Activated CD8-positive, alpha-beta memory T cell treated with anti-CD3 and anti-CD28 coated beads, Interleukin-2, amount 50 U/mL, for 4 hours (primary cell): ENCODE measurements at places on chromosomes 12 and 14.

DNA sequence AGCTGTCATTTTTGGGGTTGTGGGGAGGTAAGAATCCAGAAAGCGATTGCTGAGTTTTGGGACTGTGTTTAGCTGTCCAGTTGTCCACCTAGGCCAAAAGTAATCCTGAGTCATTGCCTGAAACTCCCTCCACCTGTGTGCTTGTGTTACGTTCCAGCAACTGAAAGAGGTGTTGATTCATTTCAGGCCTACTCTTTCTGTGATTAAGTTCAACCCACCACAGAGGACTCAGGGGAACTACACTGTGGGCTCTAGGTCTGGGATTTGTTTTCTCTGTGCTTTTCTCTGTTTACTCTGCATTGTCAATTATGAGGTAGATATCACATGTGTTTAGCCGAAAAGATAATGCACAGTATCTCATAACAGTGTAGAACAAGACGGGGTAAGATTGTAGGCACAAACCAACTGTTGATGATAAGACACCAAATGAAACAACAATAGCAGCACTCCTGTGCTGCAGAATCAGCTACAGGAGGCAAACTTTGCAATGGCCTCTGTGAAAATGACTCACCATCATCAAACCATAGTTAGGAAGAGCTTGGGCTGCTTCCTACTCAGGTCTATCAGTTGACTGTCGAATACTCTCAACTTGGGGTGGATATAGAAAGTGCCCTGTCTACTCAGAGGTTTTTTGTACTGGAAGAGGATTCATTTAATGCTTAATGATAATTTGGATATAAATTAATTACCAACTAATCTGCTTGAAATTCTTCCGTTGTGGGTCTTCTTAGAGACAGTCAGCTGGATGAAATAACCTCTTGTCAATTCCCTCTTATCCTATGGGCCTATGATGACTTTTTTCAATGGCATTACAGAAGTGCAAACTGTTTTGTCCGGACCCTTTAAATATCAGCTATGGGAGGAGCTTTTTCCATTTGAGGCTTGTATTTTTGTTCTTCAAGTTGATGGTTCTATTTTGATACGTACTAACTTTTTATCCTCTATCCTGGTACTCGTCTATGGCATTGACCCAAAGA, 385.9 kb downstream of the BMP4 start:
- no peak for DNase-seq

- DNase-seq: no peak
Measured at GRCh38 chr12:72777806-72778205, 505.6 kb downstream of the TRHDE start.

DNA sequence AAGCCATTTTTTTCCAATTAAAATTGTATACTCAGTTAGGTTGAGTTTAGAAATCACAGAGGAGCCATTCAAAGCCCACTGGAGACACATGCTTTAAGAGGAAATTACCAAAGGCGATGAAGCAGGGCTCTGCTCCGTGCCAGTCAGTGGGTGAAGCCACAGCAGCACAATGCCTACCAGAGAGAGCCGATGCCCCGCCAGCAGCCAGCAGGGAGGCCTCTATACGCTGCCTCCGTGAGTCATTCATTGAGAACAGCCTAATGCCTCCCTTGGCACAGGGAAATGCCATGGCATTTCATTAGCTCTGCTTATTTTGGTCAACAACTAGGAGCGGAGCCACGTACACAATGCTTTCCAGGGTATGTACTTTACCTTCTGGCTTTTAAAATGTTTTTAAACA, 197.8 kb upstream of the FRMD6 start:
- no peak for DNase-seq

- no peak for DNase-seq
Measured at GRCh38 chr12:52293926-52294325, 2.6 kb upstream of the KRT81 start.

- DNase-seq: no peak
Measured at GRCh38 chr12:78914859-78915331, 50.3 kb downstream of the SYT1 start.

DNA sequence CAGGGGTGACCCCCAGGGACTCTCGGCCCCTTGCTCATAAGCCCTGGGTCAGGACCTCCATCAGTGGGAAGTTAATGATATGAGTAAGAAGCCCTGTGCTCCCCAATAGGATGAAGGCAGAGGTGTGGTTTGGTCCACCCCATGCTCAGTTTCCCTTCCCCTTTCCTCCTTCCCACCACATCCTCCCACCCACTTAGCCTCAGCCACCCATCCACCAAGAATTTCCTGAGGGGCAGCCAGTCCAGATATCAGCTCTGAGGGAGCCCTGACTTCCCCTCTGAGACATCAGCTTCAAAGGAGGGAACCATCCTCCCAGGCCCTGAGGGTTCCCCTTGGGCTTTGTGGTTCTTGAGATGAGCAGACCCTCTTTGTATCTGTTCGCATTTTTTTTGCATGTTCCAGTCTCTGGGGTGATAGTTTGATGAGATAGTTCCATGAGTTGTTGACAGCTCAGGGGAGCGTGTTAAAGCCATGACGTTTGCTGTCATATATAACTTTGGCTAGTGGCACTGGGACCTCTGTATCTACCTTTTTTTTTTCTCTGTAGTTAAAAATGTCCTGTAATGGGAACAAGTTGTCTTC, 71.2 kb downstream of the LGMN start:
- DNase-seq: no peak

- DNase-seq: peak; percentile 6
Measured at GRCh38 chr14:105880616-105881015, 354.2 kb downstream of the TMEM121 start.

- DNase-seq: no peak
Measured at GRCh38 chr14:75334549-75335051, 56.0 kb downstream of the FOS start.

GRCh38 chr14:71478542-71478941, 453.7 kb upstream of the RGS6 start:
- DNase-seq: no peak

- no peak for DNase-seq
Measured at GRCh38 chr12:121514184-121514742, 66.6 kb downstream of the KDM2B start.

DNA sequence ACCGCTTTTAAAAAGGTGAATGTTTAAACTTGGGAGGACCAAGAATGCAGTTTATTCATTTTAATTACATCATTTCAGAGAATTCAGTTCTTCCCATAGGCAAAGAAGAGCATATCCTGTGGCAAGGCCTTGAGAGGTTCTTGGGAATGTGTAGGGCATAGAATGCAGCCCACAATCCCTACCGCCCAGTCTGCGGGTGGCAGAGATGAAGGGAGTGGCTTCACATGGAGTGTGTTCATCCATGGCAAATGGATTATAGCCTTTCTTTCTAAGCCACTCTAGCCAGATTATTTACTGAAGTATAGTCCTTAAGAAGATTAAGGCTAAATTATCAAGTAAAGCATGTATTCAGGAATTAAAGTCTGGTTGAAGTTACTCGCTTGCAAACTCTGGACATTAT, 97.4 kb downstream of the TSPAN8 start:
- DNase-seq: no peak

DNA sequence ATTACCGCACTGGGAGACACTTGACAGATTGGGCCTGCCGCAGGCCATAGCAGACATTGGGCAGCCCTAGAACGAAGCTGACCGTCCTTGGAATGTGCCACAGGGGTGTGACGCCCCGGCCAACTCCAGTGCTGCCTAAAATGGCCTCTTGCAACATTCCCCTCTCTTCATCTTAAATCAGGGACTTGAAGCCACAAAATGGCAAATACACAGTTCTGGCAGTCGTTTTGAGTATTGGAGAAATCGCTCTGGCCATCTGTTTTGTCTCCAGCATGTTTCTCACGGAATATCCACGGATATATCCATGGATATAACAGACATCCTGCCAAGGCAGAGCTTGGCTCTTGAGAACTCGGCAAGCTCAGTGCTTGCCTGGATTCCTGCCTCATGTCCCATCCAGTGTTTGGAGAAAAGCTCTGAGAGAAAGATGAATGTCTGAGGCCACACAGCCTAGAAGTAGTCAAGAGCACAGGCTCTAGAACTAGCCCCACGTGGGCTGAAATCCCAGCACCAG, 158.4 kb downstream of the CHST11 start:
- no peak for DNase-seq

GRCh38 chr12:49366096-49366651, 1.1 kb upstream of the SPATS2 start:
- DNase-seq: no peak

GRCh38 chr14:92584816-92585215, 71.2 kb downstream of the RIN3 start:
- DNase-seq: no peak
